ENCODE measurements at places on chromosomes 7 and 10.
A peak's percentile ranks its signal among the peaks of the same experiment; 100 is the strongest.

DNA sequence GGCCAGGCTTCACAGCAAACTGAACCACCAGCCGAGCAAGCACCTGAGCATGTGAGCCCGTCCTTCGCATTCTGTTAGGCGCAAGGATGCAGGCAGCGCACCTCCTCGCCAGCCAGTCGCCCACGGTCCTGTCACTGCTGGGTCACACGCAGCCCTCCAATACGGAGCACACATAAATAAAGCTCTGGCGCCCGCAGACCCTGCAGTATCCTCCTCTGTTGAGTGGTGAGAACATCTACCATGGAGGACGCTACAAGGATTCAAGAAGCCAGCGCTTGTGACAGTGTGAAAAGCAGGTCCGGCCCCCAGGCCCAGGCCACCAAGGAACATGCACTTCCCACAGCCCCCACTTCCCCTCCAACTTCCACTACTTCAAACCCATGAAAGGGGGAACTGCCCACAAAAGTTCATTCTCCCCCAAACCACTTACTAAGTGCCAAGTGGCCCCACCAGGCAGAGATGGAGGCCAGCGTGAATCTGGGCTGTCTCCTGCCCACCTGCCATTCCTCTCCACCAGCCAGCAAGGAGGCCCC is 34.8 kb downstream of the VOPP1 start:
- DNase-seq = no peak

GRCh38 chr10:93796167-93796566 is 38.4 kb downstream of the LGI1 start:
- no peak for DNase-seq

DNA sequence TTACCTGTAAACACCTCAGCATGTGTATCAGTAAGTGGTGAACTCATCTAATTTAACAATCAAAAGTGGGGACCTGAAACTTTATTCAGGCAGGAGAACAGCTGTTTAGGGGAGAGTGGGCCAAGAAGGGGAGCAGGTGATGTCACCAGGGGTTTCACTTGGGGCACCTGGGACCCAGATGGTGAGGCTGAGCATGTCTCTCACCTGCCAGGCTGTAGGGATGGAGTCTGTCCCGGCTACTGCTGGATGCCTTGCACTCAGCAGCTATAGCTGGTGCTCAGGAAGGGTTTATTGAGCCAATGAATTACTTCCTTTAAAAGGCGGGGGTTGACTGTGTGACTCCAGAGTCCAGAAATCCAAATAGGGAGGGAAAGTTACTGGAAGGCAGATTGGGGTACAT is 23.0 kb downstream of the CDH23 start:
- no peak for DNase-seq

- no peak for DNase-seq
These were observed 331.7 kb downstream of the SORCS1 start for GRCh38 chr10:106832846-106833245.

- no peak for DNase-seq
These were observed 198.0 kb downstream of the CAMK1D start for GRCh38 chr10:12547301-12547771.

DNA sequence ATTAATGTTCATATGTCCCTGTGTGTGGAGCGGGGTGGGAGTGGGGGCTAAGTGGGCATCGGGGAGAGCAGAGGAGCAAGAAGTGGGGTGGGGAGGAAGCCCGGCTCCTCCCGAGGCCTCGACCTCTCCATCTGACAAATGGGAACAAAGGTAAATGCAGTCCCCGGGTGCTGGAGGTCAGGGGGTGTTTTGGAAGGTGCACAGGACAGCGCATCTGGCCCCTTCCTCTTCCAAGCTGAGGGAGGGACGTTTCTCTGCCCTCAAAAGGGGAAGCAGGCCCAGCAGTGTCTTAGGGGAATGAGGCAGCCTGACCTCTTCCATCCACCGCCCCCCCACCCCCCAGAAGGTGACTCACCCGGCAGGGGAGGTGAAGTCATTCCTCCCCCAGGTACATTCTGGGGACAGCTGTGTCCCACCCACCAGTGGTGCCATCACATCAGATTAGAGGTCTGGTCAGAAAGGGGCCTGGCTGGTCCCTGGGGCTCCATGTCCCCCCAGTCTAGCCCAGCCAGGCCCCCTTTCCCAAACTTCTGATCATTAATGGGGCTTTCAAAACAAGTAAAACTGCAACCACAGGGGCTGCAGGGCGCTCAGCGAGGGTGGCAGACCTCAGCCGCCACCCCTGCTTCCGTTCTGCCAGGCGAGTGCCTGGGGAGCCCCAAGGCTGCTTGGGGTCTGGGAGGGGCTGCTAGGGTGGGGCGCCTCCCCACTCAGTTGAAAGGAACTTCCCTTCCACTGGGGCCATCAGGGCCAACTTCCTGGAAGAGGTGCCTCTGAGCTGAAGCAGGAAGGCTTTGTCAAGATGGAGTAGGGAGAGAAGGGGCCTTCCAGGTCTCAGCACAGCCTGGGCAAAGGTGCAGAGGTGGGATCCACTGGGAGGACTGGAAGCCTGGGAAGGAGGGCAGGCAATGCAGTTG is 10.8 kb downstream of the LFNG start:
- DNase-seq = peak; percentile 61

- no peak for DNase-seq
These were observed 93.2 kb downstream of the REEP3 start for GRCh38 chr10:63614371-63614891.
